Renal pelvis (tissue), 12 donors: ENCODE measurements at places on chromosomes 13 and 19.

DNA sequence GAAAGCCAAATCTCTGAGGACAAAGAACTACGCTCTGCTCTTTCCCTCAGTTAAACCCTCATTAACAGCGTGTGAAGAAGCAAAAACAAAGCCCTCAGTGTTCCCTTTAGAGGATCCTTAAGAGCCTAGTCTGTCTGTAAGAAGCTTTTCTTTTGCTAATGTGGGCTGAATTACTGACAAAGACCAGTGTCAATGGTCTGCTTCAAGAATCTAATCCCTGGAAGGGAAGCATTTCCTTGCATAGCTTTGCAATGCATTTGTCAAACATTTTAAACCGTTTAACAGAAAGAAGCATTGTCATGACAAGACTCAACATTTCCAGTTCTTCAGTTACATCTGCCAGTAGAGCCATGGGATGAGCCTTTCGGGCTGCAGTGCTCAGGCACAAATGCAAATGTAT, 64.9 kb downstream of the EDNRB start:
- no peak for DNase-seq

GRCh38 chr19:48817585-48818124, 6.8 kb upstream of the BCAT2 start:
- no peak for DNase-seq

DNA sequence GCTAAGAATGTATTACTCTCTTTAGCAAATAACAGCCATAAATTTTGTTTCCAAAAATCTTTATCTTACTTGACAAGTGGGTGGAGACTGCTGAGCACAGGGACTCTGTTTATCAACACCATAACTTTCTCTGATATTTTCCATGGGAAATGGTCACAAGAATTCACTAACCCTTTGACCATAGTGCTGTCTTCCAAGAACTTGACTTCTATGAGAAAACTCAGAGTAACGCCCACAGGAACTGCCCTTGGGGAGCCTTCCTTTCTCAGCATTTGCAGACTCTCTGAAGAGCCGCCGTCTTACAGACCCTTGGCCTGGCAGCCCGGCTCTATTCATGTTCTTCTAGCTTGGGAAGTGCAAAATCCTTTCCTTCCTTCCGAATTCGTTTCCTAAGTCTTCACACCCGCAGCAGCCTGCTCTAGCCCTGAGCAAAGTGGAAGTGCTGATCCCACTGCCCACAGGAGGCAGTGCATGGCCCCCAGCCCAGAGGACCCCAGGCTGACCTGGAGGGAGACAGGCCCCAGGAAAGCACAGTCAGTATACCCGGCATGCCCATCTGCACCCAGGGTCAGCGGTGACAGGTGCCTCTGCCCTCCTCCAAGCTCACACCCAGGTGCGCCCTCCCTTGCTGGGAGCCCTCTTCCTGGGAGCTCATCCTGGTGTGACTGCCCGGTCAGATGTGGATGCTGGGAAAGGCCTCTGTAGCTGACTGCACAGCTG, 10.2 kb downstream of the GAS6 start:
- no peak for DNase-seq

DNA sequence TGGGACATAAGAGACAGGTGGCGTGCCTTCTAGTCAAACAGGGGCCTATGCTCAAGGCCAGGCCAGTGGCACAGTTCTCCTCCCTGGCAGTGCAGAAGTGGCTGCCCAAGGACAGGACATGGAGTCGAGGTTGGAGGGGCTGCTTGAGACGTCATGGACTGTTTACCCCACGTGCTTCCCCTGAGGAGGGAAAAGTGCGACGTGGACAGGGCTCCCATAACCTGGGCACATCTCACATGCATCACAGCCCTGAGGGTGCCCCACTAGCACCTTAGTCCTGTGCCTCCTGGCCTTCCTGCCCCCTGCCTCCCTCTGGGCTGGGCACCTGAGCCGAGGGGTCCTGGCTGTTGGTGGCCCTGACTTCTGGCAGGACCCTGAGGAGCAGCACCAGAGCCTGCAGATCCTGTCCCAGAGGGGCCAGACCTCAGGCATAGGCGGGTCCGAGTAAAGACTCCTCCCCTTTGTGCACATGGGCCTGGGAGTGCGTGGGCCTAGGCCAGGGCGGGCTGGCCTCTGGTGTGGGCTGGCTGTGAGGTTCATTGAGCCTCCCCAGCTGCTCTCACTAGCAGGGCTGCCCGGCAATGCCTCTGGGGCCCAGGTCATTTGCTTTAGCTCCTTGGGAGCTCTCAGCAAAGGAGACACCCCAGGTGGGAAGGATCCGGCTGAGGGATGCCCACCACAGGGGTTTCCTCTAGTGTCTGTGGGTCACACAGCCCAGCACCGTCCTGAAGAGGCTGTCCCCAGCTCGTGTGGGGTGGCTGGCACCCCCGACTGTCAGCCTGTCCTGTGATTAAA, 65.7 kb downstream of the CEBPG start:
- DNase-seq: no peak

GRCh38 chr13:33174491-33174890, 111.1 kb downstream of the STARD13 start:
- DNase-seq: no peak

- DNase-seq: no peak
Observed at GRCh38 chr19:12628040-12629022, 17.6 kb downstream of the ZNF791 start.
